ENCODE measurements at places on chromosomes 6 and 20.
A peak's percentile ranks its signal among the peaks of the same experiment; 100 is the strongest.

DNA sequence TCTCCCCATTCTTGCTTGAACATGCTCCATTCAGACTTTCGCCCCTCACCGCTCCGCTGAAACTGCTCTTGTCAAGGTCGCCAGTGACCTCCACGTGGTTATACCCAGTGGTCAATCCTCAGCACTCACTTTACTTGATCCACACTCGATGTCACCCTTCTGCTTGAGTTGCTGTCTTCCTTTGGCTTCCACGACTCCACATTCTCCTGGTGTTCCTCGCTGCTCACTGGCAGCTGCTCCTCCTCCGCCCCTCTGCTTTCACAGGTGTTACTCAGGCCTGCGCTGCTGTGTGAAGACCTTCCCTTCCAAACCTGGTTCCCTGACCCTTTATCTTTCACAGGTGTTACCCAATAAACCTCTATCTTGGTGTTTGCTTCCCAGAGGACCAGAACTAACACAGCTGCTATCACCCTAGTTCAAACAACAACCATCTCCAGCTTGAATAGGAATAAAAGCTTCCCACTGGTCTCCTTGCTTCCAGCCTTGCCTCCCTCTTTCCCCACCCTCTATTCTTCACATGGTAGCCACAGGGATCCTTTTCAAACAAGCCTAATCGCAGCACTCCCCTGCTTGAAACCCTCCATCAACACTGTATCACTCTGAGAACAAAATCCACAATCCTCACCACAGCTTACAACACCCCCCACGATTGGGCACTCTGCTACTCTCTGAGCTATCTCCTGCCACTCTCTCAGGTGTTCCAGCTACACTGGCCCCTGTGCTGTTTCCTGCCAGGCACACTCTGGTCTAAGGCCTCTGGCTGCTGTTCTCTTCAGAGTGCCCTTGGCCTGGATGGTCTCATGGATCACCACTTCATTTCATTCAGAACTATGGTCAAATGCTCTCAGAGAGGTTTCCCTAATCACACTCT lies 10.7 kb downstream of the PPIL1 start:
- no peak for DNase-seq

DNA sequence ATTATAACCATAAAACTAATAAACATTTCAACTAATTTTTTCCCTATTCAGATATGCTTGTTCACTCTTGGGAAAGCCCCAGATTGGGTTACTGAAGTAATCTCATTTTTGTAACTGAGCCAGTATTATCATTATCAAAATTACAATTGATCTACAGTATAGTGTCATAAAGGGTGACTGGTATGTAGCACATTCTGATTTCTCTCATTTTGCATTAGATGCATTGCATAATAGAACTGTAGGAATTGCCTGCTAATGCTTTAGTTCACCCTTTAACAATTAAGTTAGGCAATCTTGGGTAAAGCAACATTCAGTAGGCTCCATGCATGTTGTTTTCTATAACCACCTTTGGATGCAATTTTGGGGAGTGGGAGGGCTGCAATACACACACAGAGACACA lies 150.8 kb upstream of the FLRT3 start:
- DNase-seq: no peak

GRCh38 chr6:155994086-155994485 lies 538.4 kb upstream of the NOX3 start:
- no peak for DNase-seq

DNA sequence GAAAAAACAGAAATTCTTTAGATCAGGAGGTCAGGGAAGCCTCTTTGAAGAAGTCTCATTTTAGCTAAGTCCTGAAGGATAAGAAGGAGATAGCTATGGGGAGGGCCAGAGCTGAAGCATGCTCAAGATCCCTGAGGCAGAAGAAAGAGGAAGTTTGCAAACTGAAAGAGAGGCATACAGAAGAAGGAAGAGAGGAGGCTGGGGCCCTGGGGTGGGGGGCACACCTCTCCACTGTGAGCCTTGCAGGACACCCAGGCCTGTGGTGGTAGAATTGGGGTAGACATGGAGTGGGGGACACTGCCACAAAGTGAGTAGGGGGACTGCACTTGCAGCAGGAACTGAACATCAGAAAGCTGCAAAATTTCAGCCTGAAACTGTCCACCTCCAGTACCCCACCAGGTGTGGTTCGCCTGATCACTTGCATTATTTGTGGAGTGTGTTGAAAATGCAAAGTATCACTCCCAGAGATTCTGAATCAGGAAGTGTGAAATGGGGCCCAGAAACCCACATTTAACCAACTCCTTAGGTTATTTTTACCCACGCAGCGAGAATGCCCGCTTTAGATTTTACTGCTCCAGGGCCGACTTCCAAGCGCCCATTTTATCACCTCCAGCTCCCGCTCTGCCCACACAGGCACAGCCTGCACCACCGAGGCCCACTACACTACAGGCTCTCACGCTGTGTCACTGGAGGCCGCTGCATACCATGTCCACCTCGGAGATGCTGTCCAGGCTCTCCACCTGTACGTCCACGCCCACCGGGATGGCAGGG lies 44.0 kb downstream of the GABRR2 start:
- no peak for DNase-seq

- no peak for DNase-seq
Observed at GRCh38 chr20:22962567-22963439, 72.3 kb upstream of the SSTR4 start.

GRCh38 chr6:156181506-156181905 lies 595.7 kb upstream of the ARID1B start:
- DNase-seq: no peak

DNA sequence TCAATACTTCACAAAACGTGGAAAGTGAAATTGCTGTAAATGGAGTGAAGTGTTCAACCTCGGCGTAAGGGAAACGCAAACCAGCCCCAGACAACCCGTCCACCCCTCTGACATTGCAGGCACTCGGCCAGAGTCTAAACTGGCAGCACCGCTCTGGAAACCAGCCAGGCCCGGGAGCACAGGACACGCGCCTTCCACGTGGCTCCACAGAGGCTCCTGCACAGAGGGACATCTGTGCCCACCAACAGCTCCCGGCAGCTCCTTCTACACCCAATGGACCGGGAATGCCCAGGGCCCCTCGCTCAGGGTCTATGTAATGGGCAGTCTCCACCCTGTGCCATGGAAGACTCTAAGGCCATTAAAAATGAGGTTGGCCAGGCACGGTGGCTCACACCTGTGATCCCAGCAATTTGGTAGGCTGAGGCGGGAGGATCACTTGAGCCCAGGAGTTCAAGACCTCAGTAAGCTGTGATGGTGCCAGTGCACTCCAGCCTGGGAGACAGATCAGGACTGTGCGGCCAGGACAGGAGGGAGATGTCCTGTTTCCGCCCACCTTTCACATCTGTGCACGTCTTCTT lies 3.4 kb upstream of the HELZ2 start:
- peak; percentile 86 for DNase-seq

GRCh38 chr20:36454698-36455427 lies 86.5 kb upstream of the MYL9 start:
- no peak for DNase-seq

DNA sequence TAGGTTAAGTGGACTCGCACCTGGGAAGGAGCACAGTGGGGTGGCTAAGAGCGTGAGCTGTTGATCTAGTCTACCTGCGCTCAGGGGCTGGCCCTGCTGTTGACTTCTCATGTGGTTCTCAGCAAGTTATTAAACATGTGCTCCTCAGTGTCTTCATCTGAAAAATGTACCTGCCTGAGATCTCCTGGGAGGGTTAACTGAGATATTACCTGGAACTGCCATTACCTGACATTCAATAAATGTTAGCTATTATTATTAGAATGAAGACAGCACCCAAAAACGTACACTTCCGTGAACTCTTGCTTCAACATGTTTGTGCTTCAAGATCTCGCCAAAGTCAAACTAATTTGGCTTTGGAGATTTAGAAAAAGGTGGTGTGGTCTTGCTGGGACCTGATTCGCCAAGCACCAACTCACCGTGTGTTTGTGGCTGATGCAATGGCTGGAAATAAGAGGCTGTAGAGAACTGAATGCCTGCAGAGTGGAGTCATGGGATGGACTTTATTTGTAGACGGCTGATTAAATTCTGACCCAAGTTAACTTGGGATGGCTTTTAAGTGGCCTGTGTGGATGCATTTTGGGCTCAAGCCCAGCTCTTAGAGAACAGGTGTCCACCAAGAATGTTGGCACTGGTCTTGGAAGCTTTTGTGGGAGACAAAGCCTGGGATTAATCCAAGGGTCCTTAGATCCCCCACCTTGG lies 692.9 kb downstream of the QKI start:
- DNase-seq: no peak

GRCh38 chr6:162999575-163000285 lies 272.0 kb downstream of the PACRG start:
- DNase-seq: no peak

DNA sequence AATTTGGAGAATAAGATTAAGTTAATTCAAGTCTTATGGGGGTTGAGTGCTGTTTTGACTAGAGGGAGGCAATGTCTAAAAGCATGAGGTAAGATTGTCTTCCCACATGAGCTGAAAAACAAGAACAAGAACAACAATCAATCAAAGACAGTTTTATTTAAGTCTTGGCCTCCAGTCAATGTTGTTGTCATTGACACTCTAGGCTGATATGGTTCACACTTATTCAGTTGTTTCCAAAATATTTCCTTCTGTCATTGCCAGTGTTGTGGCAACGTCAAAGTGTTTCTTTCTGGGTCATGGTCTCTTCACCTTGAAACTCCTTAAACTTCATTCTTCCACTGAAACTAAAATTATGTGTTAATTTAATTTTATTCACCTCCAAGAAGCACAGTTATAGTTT lies 72.4 kb downstream of the GRIK2 start:
- DNase-seq: no peak

GRCh38 chr20:46568570-46569129 lies 18.2 kb upstream of the OCSTAMP start:
- peak; percentile 84 for DNase-seq

GRCh38 chr6:160085713-160086505 lies 35.7 kb upstream of the SLC22A1 start:
- DNase-seq: no peak

- no peak for DNase-seq
Observed at GRCh38 chr20:36744764-36745191, 1.1 kb downstream of the NDRG3 start.

DNA sequence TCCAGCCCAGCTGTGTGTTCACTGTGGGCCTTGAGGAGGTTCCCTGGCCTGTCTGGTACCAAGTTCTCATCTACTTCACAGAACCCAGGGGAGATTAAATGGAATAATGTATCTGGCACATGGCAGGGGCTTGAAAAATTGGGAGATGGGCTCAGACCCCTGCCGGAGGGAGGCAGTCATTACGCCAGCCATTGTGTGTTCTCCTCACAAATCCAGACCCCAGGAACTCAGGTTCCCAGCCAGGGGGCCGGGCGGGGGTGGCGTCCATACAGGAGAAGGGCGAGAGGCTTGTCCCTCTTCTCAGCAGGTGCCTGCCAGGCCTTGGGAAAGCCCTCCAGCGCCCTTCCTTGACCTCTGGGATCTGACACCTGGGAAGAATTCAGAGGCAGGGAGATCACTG lies 8.1 kb downstream of the NOL4L start:
- peak; percentile 78 for DNase-seq

- no peak for DNase-seq
Observed at GRCh38 chr6:26187981-26188635, 100.9 kb downstream of the HFE start.

- DNase-seq: no peak
Observed at GRCh38 chr6:116144605-116145004, 18.7 kb upstream of the COL10A1 start.
